CD4-positive, alpha-beta T cell treated with Interferon alpha-2 for 1 hour (primary cell): ENCODE measurements at places on chromosomes 4 and X.

- DNase-seq = no peak
Observed at GRCh38 chrX:44972132-44972531, 99.1 kb downstream of the KDM6A start.

DNA sequence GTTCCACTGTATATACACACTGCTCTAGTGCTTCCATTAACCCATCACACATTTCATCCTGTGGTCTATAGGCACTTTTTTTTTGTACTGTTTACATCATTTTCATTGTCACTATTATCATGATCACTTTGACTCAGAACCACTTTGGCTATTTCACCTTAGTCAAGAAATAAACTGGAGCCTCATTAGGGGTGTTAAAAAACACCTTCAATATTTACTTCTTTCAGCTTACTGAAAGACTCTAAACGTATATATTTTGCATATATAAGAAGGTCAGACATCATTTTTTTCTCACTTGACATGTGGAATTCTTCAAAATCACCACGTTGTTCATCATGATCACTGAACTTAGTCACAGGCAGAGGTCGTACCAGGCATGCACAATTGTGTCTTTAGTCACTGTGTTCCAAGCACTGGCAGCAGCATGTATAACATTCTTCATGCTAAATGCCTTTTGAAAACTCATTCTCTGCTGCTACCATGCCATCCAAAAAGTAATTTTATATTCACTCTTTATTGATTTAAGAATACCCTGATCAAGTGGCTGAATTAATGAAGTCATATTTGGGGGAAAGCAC, 229.2 kb upstream of the ARSJ start:
- no peak for DNase-seq

DNA sequence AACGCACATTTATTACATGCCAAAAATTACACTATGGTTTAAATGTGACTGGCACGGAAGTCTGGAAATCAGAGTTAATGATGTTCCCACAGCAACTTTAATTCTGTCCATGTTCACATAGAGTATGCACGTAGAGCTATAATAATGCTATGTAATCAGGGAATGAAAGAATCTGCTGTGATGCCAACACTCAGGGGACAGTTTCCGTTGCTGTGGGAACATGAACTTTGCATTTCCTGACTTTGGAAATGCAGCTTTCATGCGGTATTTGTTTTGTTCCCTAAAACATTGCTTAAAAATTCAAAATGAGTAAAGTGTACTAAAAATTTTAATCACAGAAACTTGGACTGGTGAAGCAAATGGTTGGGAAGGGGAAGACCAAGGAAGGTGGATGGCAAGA, 65.7 kb downstream of the MAGEA1 start:
- DNase-seq = no peak

DNA sequence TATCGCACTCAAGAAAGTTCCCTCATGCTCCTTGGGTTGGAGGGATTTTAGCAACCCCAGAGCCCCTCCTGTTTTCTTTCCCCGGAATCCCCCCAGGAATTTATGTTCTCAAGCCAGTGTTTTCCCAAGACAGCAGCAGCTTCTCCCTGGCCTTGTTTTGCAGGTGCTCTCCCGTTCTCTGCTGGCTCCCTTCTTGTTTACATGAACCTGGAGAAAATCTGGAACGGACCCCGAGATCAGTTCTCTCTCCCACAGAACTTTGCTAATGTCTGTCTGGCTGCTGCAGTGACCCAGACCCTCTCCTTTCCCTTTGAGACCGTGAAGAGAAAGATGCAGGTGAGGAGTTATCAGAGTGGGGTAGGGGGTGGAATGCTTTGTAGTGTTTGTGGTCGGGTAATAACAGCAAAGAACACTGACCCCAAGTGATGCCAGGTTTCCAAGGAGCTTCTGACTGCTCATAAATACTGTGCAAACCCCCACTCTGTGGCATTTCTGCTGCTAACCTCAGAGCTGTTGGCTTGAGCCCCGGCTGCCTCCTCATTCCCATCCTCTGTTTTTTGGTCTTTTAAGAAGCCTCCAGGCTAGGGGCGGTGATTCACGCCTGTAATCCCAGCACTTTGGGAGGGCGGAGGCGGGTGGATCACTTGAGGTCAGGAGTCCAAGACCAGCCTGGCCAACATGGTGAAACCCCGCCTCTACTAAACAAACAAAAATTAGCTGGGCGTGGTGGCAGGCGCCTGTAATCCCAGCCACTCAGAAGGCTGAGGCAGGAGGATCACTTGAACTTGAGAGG, 11.1 kb downstream of the SLC25A43 start:
- no peak for DNase-seq

DNA sequence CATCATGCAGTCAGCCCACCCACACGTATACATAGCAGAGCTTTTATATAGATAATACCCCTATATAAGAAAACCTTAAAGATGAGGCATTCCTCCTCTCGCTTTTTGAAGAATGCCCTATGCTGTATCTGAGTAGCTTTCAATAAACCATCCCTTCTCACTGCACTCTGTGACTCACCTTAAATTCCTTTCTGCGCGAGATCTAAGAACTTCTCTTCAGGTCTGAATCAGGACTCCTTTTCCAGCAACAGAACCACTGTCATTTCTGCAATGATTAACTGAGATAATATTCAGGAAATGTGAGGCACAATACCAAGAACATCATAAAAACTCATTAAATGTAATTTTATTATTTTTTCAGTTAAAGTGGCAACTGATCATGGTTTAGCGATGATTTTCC, 76.4 kb upstream of the DCLK2 start:
- no peak for DNase-seq

- no peak for DNase-seq
Observed at GRCh38 chrX:17633546-17633945, 103.7 kb upstream of the SCML1 start.

DNA sequence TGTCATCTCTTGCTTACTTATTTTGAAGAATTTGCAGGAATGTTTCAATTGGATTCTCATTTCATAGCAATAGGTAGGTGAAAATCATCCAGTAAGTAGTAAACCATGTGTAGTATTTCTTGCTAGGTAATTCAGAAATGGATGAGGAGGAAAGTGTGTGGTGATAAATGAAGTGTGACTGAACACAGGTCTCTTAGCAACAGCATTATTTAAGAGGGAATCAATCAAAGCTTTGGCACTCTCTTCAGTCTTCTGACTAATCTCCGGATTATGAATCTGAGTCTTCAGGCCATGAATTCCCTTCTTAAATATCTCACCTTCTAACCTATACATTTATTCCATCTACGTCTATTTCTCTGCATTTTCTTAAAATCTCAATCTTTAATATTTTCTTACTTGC, 55.8 kb upstream of the ARHGAP24 start:
- DNase-seq = no peak

- DNase-seq = no peak
Observed at GRCh38 chrX:44063606-44064005, 90.4 kb upstream of the NDP start.

DNA sequence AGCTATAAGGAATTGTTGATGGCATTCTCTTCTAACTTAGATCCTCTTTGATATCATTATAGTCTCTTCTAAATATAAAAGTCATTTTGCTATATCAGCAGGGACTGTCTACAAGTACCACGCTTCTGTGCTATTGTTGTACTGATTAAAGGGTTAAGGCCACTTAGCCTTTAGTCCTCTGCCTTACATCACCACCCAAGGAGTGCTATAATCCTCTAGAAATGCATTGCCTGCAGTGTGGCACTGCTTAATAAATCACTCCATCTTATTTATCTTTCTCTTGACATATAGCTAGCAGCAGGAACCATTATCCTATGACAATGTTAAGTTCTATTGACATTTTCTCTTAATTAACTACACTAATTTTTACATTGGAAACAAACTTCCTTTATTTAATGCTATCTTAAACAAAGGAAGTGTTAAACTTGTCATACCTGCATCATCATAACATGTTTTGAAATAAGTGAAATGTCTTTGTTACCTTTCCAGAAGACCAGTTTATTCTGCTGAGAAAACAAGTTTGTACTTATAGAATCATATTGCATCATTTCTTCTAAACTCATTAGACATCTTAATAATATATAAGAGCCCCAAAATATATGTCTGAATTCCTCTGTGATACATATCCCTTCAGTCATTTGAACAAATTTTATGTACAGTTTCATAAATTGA, 360.9 kb upstream of the ATOH1 start:
- DNase-seq = no peak

- peak; percentile 8 for DNase-seq
Observed at GRCh38 chr4:104896660-104897645, 249.7 kb upstream of the TET2 start.

DNA sequence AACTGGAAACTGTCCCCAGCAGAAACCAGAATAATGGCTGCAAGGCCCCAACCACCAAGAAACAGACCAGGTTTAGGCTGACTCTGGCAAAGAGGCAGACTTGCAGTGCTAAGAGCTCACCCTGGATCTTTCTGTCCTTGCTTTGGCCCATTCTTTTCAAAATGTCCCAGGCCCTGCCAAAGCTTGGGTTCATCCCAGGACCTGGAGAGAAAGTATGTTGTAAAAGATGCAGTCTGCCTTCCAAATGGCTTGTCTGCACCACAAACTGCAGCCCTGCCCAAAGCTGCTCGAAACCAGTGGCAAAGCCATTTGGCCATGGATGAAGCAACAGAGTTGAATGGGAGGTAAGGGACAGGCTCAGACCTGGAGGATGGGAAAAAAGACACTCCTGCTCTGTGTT, 38.0 kb upstream of the LNX1 start:
- DNase-seq = no peak

DNA sequence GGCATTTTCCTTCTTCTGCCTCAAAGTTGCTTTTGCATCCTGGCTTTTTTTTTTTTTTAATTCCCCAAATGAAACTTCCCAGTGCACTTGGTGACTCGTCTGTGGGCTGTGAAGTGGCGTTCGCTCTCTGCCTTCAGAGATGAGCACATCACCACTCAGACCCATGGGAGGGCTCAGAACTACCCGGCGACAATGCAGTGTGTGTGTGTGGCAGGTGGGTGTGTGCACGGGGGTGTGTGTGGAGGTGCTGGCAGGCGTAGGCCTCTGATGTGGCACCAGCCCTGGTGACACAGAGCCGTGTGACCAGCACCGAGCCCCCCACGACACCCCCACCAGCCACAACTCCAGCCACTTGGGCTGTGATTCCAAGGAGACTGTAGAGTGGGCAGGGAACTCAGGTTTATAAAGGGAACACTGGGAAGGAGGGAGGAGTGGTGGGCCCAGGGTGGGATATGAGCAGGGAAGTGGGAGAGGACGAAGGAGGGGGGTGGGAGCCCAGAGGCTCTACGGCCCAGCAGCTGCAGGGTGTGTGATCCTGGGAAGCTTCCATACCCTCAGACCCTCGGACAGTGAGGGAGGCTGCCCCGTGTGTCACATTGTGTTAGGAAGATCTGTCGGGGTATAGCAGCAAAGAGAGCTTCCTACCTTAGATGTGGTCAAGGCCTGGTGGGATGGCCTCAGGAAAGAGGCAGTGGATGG, 6.0 kb upstream of the WFS1 start:
- DNase-seq = no peak

GRCh38 chr4:134201216-134202161, at the start of gene PABPC4L:
Gene PABPC4L (minus strand): TSS chr4:134201789. CDS start chr4:134201019, 770 bp downstream.
- no peak for DNase-seq

DNA sequence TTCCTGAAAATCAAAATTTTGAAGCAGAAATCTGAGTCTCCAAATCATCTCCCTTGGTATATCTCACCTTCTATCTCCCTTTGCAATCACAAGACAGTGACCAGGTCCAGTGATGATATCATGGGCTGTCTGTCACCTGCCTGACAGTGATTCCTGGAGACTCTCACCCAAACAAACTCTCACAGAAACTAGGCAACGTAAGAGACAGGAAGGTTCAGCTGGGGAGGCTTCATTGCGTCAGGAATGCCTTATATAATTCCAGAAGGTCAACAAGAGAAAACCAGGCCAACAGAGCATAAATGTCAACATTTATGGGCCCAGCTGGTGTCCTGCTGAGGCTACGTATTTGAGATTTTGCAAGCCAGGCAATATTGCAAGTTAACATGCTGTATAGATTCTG, 412.7 kb downstream of the KCNIP4 start:
- DNase-seq = no peak

GRCh38 chr4:24226667-24227066, 336.8 kb upstream of the PPARGC1A start:
- DNase-seq = no peak

- no peak for DNase-seq
Observed at GRCh38 chr4:1801286-1801958, 8.3 kb downstream of the FGFR3 start.

- DNase-seq = no peak
Observed at GRCh38 chr4:67465032-67465762, 80.1 kb downstream of the CENPC start.

- no peak for DNase-seq
Observed at GRCh38 chrX:30762755-30763154, 109.5 kb downstream of the GK start.

GRCh38 chrX:139642241-139642927, 65.6 kb downstream of the MCF2 start:
- no peak for DNase-seq

GRCh38 chr4:7783541-7783940, 156.1 kb downstream of the AFAP1 start:
- DNase-seq = no peak
